ENCODE measurements at places on chromosomes 12 and 14. TPM values are rescaled to one million over a fixed set of nuclear protein-coding genes. Genes with fewer than 3 reads are reported as not detected.

DNA sequence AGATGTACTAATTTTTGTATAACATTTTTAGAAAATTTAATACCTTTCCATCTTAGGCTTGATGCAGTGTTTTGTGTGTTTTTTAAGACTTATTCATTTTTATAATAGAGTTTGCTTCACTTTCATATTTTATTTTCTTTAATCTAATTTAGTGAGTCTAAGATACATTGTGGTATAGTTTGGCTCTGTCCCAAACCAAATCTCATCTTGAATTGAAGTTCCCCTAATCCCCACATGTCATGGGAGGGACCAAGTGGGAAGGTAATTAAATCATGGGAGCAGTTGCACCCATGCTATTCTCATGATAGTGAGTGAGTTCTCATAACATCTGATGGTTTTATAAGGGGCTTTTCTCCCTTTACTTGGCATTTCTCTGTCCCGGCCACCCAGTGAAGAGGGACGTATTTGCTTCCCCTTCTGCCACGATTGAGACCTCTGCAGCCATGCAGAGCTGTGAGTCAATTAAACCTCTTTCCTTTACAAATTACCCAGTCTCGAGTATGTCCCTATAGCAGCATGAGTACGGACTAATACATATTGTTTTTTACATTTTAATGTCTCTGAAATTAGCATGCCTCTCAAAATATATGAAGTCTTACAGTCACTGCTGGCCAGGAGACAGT lies 34.9 kb downstream of the GABARAPL1 start:
- peaks cover 21% of the 10 kb centered on the region for H3K4me1 ChIP-seq
- no peak overlapping the region for H3K4me3 ChIP-seq
- no peak overlapping the region for H3K27ac ChIP-seq
- no peaks in the 10 kb centered on the region for H3K36me3 ChIP-seq
- no peak for DNase-seq

GRCh38 chr14:66078006-66078405 lies 408.2 kb upstream of the CCDC196 start:
- DNase-seq: no peak
- H3K4me1 ChIP-seq: no peaks in the 10 kb centered on the region
- H3K27me3 ChIP-seq: peaks cover 7% of the 10 kb centered on the region
- H3K36me3 ChIP-seq: no peaks in the 10 kb centered on the region

The FIGNL2 gene
- 0.17 TPM for total RNA-seq

- H3K27me3 ChIP-seq: no peaks in the 10 kb centered on the region
- H3K36me3 ChIP-seq: no peaks in the 10 kb centered on the region
- DNase-seq: no peak
- no peaks in the 10 kb centered on the region for H3K4me1 ChIP-seq
- H3K4me3 ChIP-seq: no peak overlapping the region
These were observed 369.0 kb downstream of the ATP23 start for GRCh38 chr12:58310368-58310767.

DNA sequence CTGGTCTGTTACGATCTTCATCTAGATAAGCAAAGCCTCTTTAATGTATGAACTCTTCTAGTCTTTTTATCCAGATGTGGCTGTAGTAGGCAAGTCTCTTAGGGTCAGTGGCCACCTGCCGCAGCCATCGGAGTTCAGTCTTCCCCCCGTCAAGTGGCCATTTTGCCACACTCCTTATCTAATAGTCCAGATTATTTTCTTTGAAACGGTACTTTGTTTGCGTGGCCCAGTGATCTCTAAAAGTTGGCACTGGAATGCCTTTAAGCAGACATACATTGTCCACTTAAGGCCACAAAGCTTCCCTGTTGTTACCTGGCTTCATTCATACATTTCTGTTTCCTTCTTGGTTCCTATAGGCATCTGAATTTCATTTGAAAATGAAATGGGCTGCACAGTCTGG lies 36.0 kb upstream of the BMAL2 start:
- no peaks in the 10 kb centered on the region for H3K27me3 ChIP-seq
- no peak for DNase-seq
- peaks cover 2% of the 10 kb centered on the region for H3K4me1 ChIP-seq
- peaks cover 15% of the 10 kb centered on the region for H3K36me3 ChIP-seq
- no peak overlapping the region for H3K4me3 ChIP-seq
- H3K27ac ChIP-seq: no peak overlapping the region

The PROX2 gene
- total RNA-seq: not detected

- H3K4me3 ChIP-seq: peak within 1 kb of the TSS; percentile 89
- peak; percentile 45 for DNase-seq
- H3K27ac ChIP-seq: peak within 1 kb of the TSS; percentile 94
- peaks cover 8% of the 10 kb centered on the region for H3K36me3 ChIP-seq
- no peaks in the 10 kb centered on the region for H3K27me3 ChIP-seq
These were observed at the start of gene BRI3BP for GRCh38 chr12:124993626-124994436. BRI3BP (plus strand) TSS chr12:124993645; CDS start chr12:124993791, 146 bp downstream.

The GUCY2C gene
- total RNA-seq: not detected

DNA sequence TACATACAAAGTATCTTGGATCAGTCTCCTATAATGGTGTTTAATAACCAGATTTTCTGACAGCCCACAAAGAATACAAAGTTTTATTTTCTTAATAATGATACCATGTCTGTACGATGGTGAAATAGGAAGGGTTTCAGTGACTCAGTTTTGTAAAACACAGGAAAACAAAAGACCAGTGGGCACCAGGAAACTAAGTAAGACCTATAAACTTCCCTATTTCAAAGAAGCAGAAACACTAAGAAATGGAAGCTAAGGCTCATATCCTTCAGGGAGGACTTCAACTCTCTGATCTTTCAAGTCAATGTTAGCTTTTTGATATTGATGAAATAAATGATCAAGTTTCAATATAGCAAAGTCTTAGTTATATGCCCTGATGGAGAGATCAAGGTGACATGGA lies 196.0 kb downstream of the DUSP6 start:
- H3K27ac ChIP-seq: no peak overlapping the region
- no peak for DNase-seq
- peaks cover 22% of the 10 kb centered on the region for H3K4me1 ChIP-seq
- H3K4me3 ChIP-seq: no peak overlapping the region
- H3K36me3 ChIP-seq: peaks cover 14% of the 10 kb centered on the region

The MMP17 gene
- 0.10 TPM for total RNA-seq

- DNase-seq: no peak
- H3K4me3 ChIP-seq: no peak overlapping the region
- no peaks in the 10 kb centered on the region for H3K36me3 ChIP-seq
- H3K4me1 ChIP-seq: no peaks in the 10 kb centered on the region
These were observed 272.4 kb upstream of the NPAS3 start for GRCh38 chr14:32666308-32666707.

The IFNG gene
- 3.4 TPM for total RNA-seq

DNA sequence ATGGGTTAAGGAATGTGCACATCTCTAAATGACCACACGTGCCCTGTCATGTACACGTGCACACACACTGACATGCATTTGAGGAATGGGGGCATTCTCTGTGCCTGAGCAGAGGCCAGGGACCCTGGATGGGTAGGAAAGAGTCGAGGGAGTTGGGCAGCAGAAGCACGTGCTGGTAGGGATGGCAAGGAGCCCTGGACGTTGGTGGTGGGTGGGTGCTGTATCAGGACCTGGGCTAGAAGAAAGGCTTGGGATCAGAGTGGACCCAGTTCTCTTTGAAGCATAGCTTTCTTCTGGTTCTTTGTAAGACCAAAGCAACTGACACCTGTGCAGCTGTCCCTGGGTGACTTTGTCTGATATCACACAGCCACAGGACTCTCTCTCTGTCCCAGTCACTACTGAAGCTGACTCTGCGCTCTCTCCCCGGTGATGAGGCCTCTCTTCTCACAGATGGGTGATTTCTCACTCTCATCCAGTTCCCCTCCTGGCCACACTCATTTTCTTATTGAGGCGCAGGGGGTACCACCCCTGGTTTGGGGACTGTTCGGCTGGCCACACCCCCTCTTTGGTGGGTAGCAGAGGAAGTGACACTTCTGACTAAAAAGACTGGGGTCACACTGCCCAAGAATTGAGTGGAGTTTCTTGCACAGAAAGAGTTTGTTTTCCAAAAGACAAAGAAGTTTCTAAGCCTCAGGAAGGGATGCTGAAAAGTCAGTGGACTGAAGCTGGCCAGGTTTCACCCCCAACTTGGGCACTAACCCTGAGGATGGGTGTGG lies 171.7 kb upstream of the RTL1 start:
- DNase-seq: no peak
- no peak overlapping the region for H3K4me3 ChIP-seq
- no peaks in the 10 kb centered on the region for H3K36me3 ChIP-seq
- no peak overlapping the region for H3K27ac ChIP-seq

The CCDC196 gene
- not detected for total RNA-seq

DNA sequence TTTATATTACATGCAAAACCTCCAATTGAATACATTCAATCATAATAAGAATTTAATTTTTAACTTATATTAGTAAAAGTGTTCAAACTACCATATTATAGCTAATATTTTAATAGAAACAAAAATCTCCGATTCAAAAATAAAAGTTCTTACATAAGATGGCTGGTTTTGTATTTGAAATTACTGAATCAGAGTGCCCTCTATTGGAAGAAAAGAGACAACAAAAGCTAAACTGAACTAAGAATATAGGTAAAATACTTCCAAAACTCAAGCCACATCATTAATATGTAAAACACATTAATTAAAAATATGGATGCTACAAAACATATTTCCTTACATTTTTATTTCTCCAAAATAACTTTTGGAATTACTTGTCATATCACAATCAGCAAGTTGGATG lies 120.3 kb downstream of the GARIN6 start:
- no peaks in the 10 kb centered on the region for H3K36me3 ChIP-seq
- H3K27ac ChIP-seq: no peak overlapping the region
- H3K27me3 ChIP-seq: no peaks in the 10 kb centered on the region

DNA sequence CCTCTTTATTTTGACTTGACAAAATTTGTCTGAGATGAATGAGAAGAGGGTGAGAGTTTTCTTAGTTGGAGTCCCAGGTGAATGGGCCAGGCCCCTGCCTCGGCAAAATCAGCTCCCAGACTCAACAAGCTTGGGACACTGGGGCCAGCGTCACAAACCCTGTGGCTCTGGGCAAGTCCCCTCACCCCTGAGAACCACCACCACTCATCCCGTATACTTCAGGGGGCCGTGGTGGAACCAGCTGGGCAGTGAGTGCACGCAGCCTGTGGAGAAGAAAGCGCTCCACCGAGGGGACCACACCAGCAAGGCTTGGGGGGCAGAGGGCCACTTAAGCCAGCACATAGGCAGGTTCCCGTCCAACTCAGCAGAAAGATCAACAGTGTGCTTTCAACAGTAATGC lies 40.2 kb downstream of the DEGS2 start:
- peak overlapping the region; percentile 54 for H3K27ac ChIP-seq
- H3K4me3 ChIP-seq: no peak overlapping the region
- H3K27me3 ChIP-seq: no peaks in the 10 kb centered on the region
- peaks cover 10% of the 10 kb centered on the region for H3K4me1 ChIP-seq

The MORN3 gene
- total RNA-seq: 3.5 TPM

The RBM23 gene
- total RNA-seq: 79.0 TPM

GRCh38 chr12:73065913-73066312 lies 793.7 kb downstream of the TRHDE start:
- DNase-seq: no peak
- H3K27ac ChIP-seq: no peak overlapping the region
- no peaks in the 10 kb centered on the region for H3K27me3 ChIP-seq
- H3K4me3 ChIP-seq: no peak overlapping the region
- no peaks in the 10 kb centered on the region for H3K4me1 ChIP-seq

DNA sequence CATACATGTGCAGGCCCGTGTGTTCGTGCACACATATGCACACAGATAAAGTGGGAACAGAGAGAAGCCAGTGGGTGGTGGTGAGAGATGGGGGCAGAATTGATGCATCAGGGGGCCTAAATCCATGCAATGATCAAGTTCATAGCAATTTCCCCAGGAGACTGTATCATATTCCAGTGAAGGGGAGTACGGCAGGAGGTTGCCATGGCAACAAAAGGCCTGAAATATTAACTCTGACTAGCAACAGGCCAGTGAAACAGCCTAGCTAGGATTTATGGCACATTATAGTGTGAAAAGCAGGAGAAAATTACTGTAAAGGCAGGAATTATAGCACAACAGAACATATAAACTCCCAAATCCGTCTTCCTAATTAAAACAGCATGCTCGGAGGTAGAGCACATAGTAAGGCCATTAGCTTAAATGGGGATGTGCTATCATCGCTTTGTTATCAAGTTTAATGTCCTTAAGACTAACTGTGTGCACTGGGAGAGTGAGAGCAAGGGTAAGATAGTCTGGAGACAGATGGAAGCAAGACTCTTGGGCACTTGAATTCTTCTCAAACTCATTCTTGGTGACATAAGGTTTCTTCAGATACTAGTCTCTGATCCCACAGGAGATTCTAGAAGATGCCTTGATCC lies 806.3 kb downstream of the DIO2 start:
- no peaks in the 10 kb centered on the region for H3K4me1 ChIP-seq
- H3K27me3 ChIP-seq: no peaks in the 10 kb centered on the region
- no peak overlapping the region for H3K27ac ChIP-seq
- H3K4me3 ChIP-seq: no peak overlapping the region
- H3K36me3 ChIP-seq: no peaks in the 10 kb centered on the region
